ENCODE measurements at places on chromosomes 1 and 21. TPM values are rescaled to one million over a fixed set of nuclear protein-coding genes. Genes with fewer than 3 reads are reported as not detected.

- DNase-seq, result no peak
These were observed 2.0 kb downstream of the SCMH1 start for GRCh38 chr1:41239988-41240610.

DNA sequence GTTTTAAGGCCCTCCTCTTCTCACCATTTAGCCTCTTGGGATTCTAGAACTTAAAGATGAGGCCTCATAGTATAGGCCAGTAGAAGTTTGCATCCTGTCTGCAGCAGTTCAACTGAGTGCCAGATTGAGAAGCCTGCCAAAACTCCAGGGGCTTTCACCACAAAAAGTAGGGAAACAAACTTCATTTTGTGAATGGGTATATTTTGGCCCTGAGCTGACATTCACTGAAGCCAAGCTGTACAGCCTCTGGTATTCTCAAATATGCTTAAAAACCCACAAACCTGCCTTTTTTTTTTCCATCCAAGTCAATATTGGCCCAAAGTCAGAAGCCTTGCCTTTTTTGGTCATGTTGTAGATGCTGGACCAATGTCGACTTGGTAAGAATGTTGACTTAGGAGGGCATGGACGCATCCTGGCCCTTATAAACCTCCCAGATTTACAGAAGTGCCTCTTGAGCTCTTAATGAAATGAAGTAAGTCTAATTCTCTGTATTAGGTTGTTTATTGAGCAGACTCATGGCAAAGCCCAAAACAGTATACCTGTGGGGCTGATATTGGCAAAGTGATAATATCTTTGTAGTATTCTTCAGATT, 337.5 kb downstream of the CHRM3 start:
- no peak for DNase-seq

- no peak for DNase-seq
These were observed 97.4 kb upstream of the ST6GALNAC5 start for GRCh38 chr1:76769911-76770310.

DNA sequence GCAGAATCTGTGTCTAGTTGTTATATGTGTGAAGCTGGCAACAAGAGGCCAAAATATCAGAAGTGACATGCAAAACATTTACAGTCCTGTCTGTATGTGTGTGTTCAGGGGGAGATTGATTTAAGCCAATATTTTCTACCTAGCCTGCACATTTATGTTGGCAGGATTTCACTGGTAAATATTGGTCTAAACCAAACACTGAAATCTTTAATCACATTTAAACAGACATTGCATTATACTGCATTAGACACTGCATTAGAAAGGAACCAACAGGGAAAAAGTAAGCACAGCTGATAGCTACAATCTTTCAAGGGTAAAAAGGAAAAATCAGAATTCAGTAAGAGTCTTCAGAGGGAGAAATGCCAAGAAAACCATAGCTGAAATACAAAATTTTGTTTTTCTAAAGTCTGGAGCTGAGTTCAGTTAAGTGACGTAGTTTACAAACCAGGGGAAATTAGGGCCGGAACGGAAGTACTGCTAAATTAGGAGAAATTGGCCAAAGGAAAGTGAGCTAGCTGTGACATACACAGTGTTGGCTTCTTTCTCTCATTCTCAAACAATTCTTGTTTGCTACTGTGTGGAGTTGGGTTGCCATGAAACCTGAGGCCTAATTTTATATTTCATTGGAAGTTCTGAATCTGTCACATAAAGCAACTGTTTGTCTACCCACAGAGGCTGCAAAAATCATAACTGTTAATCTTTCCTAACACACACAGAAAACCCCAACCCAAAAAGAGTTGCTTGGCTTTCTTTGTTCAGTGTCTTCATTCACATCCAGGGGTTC, 217.3 kb upstream of the SGIP1 start:
- peak; percentile 73 for DNase-seq

- DNase-seq, result peak; percentile 93
These were observed 133.8 kb upstream of the EDN2 start for GRCh38 chr1:41618066-41618825.

DNA sequence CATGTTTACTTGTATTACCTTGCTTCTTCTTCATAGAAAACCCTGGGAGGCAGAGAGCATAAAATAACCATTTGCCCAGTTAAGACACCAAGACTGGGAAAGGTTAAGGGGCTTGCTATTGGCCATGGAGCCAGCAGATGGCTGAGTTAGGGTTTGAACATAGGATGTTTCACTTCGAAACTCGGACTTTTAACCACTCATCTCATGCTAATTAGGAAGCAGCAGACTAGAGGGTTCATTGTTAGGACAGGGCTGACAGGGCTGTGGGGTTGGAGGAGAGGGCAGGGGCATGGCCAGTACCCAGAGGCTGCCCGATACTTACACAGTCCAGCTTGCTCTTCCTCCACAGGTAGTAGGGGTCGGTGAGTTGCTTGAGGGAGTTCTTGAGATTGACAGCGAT, 17.0 kb downstream of the SLC26A9 start:
- peak; percentile 0 for DNase-seq

- DNase-seq, result no peak
These were observed 10.3 kb downstream of the CLIC6 start for GRCh38 chr21:34679051-34679450.

- peak; percentile 82 for DNase-seq
These were observed 2.2 kb downstream of the REG4 start for GRCh38 chr1:119808972-119809550.

DNA sequence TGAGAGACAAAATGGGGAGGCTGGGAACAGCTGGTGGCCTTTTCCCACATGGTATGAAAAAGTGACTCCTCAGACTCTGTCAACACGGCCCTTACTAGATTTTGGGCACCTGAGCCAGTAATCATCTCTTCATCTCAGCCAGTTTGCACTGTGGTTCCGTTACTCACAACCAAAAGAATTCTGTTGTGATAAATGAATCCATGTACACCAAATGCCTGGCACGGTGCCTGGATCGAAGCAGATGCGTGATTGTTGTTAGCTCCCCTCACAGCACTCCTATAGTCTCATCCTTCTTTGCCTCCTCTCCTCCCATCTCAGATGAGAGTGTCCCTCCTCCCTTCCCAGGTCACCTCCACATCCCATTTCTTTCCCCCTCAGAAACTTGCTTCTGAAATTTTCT, 57.9 kb upstream of the GJB5 start:
- no peak for DNase-seq

GRCh38 chr1:30413606-30414005, 309.8 kb downstream of the MATN1 start:
- peak; percentile 18 for DNase-seq

DNA sequence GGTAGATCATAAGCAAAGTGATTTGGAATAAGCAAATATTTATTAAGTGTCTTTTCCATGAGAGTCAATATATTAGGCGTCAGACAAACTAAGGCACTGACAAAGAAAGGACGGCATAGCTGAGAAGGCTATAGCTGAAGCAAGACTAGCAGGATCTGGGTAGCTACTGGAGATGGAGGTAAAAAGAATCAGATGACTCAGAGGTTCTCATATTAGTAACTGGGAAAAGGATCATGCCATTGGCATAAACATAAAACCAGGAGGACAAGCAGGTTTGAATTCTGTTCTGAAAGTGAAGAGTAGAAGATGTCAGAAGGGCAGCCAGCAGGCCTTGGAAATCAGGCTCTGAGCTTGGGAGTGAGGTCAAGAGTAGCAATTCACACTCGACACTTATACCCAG, 531.9 kb downstream of the PTPRC start:
- no peak for DNase-seq

GRCh38 chr1:225627304-225627947, 25.5 kb downstream of the ENAH start:
- DNase-seq, result peak; percentile 36

GRCh38 chr1:22618056-22618455, 18.4 kb upstream of the C1QA start:
- no peak for DNase-seq

DNA sequence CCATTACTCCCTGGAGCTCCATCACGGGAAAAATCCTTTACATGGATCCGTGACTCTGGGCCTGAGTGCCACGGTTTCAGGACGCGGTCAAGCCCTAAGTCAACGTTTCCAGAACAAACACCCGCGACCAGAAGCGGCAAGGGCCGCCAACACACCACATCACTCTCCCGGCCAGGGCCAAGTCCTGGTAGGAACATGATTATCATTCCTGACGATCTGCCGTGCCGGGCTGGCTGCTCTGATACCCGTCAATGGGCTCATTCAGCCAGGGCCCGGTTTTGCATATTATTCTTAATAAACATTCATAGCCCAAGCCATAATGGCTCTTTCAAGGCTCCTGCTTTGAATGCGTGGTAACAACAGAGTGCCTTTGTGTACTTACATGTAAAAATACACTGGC, 44.6 kb upstream of the SIM2 start:
- DNase-seq, result peak; percentile 59

DNA sequence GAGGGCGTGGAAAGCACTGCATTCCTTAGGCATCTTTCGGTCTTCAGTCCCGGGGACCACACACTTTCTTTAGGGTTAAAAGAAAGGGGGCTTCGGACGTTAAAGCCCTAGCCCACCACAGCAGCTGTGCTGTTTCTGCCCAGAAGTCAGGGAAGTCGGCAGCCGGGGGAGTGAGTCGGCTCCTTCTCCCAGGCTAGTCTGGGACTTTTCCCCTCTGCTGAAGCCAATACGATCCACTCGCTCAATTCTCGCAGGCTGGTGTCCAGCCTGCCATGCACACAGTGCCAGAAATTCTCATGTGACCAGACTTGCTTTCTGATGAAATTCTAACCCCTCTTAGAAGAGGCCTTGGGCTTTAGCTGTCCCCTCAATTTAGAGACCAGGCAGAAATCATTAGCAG, 67.7 kb downstream of the BCAR3 start:
- DNase-seq, result peak; percentile 74

DNA sequence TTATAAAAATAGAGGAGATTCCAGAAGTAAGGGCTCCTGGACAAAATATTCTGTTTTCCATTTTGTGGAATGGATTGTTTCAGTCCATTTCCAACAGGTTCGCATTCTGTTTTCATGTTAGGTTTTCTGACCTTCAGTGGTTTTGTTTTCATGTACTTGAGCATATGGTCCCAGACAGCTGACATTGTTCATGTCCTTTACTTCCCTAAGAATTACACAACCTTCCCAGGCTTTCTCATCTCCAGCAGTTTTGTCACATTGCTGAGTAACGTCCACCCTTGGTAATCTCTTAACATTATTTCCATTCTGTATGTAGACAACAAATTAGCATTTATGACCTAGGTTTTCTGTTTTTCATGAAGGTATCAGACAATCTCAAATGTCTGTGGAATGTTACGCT, 21.0 kb upstream of the ERRFI1 start:
- DNase-seq, result no peak

- no peak for DNase-seq
These were observed 6.0 kb upstream of the TUT4 start for GRCh38 chr1:52558941-52559340.

DNA sequence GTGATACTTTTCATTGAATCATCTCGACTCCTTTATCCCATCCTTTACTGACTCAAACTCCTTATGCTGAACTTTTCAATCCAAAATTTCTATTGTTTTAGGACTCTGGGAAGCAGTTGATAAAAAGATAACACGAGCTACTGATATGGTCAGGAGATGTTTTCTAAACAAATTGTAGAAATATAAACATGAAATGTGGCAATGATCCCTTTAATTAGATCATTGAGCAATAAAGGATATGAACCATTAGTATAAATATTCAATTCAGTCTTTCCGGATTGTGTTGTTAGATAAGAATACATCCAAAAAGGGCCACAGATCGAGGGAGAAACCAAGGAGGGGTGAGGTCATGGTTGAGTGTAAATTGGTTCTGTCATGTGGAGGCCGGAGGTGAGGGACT, 88.4 kb downstream of the NID1 start:
- DNase-seq, result no peak

DNA sequence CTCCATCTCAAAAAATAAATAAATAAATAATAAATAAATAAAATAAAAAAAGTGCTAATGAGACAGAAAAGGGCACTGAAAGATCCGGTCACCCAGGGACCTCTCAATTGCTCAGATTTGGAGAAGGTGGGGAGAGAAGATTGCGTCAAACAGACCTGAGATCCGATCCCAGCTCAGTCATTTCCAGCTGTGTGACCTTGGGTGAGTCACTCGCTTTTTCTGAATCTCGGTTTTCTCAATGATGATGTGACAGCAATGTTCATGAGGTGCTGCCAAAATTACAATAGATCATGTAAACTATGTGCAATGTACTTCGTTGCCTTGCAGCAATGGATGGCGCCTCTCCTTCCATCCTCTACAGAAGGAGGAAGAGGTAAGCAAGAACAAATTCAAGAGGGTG, 11.1 kb upstream of the MEF2D start:
- DNase-seq, result no peak

DNA sequence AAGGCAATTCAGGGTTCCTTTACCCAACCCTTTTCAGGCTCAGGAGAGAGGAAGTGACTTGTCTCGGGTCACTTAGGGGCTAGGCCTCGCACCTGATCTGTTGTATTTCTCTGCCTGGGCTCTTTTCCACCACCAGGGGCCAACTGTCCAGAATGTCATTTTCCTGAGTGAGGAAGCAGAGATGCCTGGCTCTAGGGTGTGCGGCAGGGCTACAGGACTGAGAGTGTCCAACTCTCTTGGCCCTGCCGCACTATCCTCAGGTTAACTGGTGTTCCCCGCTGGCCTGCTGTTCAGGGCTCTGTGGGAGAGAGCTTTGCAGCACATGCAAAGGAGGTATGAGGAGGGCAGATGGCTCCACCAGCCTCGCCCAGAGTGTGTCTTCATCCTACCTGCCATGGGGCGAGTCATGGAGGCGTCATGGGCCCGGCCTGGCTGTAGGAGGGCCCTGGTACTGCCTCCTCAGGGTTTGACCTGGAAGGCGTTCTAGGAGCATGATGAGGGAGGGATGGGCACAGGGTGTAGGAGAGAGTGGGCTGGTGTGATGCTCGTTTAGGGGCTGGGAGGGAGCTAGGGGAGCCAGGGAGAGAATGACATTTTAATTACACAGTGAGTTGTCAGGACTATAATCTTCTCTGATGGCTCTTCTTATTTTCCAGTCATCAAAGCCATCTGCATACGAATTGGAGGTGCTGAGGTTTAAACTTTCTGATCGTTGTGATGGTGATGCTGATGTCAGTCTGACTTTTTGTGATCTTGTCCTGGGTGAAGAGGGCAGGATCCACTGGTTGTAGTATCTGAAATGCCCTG, 128.3 kb downstream of the NOS1AP start:
- no peak for DNase-seq

- DNase-seq, result peak; percentile 92
These were observed 23.8 kb downstream of the KNCN start for GRCh38 chr1:46527474-46528296.

- peak; percentile 5 for DNase-seq
These were observed 561 bp downstream of the OLFM3 start for GRCh38 chr1:101995984-101996745.

CYP4A22 gene
- not detected for total RNA-seq

MAN1C1 gene
- 6.4 TPM for total RNA-seq

IGSF5 gene
- not detected for total RNA-seq

SPATC1L gene
- total RNA-seq, result 12.5 TPM

TRIM67 gene
- total RNA-seq, result not detected

TENT5C gene
- total RNA-seq, result 14.7 TPM

SLAMF9 gene
- total RNA-seq, result not detected

SELENBP1 gene
- 341 TPM for total RNA-seq

TMIGD3 gene
- total RNA-seq, result not detected

PIGR gene
- 1,794 TPM for total RNA-seq

PPM1J gene
- total RNA-seq, result 1.3 TPM

FABP3 gene
- 10.6 TPM for total RNA-seq

S100A1 gene
- total RNA-seq, result not detected

All from stomach (tissue), 19 donors.